ENCODE measurements at places on chromosomes 6 and 20.
A peak's percentile ranks its signal among the peaks of the same experiment; 100 is the strongest.

DNA sequence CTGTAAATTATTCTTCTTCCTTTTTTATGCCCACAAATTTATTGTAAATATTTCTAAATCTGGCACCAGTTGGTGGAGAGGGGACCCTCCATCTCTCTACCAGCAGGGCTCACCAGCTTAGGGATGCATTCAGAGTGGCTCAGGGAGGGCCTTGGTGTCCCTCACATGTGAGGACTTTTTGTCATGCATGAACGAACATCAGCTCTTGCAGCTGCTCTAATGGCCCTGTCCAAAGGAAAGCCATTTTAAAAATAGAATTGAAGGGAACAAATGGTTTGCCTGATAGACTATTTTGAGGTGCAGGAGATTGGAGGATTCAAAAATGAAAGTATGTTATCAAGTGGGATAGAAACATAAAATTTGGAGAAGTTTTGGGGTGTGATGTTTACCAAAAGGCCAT lies 37.5 kb upstream of the KLHL31 start:
- no peak for DNase-seq

GRCh38 chr20:33835615-33836172 lies 24.5 kb downstream of the CHMP4B start:
- DNase-seq: no peak

DNA sequence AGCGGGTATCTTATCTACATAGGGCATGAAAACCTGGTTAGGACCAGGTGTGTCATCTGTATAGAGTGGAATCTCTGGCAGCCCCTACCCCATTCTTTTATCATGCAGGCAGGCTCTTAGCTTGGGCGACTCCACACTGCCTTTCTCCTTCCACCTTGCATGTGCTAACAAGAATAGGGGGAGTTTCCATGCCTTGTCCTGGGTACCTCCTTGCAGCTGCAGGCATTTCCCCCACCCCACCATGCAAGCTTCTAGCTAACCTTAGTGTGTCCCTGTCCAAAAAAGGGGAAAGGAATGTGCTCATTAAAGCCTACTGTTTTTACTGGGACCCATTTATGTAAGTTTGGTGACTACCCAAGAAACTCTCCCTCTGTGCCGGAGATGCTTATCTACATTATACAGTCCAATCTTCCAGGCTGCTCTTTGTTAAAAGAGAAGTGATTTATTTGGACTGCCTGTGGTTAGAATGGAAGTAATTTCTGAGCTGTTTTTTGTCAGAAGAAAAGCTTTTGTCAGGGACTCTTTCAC lies 10.5 kb upstream of the CEP43 start:
- no peak for DNase-seq

DNA sequence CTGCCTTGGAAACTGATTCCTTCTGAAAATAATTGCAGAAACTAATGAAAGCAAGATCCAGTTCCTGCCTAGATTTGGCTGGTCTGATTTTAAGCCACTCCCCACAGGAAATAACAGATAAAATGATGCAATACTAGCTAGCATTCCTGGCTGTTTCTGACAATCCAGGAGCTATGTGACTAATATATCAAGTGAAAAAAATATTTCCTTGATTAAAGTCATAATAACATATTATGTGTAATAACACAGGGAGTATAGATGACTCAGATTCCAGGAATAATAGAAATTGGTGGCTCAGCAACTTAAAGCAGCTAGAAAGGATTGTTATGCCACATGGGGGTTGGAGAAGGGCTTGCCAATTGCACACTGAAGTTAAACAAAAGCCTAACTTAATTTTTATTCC lies 182.7 kb upstream of the SALL4 start:
- DNase-seq: peak; percentile 96

GRCh38 chr6:158667360-158667981 lies 17.6 kb downstream of the SYTL3 start:
- DNase-seq: no peak

- no peak for DNase-seq
Observed at GRCh38 chr6:45658958-45659357, 281.2 kb upstream of the SUPT3H start.

- DNase-seq: no peak
Observed at GRCh38 chr20:38905375-38905774, 20.8 kb upstream of the FAM83D start.

- DNase-seq: peak; percentile 79
Observed at GRCh38 chr6:106546691-106547414, 82.4 kb downstream of the RTN4IP1 start.

DNA sequence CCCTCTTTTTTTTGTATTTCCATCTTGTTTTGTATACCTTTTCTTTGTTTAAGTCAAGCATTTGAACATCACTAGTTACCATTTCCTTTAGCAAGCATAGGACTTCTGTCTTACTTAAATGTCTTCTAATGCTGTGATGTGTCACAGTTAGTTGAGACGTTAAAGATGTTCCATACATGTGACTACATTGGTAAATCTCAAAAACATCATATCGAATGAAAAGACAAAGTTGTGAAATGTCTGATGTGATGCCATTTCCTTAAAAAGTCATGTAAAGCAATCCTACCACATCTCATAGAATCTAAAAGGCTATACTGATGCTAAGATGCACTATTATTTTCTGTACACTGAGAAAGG lies 26.8 kb downstream of the SLC16A10 start:
- DNase-seq: no peak

DNA sequence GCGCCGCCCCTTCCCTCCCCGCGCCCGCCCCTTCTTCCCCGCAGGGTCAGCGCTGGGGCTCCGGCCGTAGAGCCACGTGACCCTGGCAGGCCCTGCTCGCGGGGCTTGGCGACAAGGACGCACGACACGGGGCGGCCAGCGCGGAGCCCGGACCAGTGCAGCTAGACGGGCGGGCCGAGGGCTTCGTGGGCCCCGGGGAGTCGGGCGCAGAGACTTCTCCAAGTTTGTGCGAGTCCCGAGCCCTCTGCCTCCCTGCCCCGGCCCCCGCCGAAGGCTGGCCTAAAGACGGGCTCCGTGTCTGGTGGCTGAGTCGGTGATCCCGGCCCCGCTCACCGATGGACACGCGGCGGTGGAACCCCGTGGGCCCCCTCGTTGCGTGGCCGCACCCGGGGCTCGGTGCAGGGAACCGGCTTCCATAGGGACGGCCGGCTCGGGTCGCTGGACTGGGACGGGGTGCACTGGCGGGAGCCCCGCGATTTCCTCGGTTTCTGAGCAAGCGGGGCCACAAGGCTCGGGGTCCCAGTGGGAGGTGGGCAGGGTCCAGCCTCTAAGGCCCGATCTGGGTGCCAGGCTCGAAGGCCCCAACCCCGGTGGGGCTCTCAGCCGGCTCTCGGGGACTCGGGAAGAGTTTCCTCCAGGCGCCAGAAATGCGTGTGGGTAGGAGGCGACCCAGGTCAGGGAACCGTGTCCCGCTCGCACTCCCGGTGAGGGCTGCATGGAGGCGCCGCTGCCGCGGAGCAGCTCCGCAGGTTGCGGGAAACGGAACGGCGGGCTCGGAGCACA lies 452 bp upstream of the GATA5 start:
- DNase-seq: no peak

GRCh38 chr6:121879149-121879548 lies 443.7 kb downstream of the GJA1 start:
- peak; percentile 77 for DNase-seq

GRCh38 chr20:47677635-47678453 lies 107.4 kb downstream of the SULF2 start:
- DNase-seq: no peak

DNA sequence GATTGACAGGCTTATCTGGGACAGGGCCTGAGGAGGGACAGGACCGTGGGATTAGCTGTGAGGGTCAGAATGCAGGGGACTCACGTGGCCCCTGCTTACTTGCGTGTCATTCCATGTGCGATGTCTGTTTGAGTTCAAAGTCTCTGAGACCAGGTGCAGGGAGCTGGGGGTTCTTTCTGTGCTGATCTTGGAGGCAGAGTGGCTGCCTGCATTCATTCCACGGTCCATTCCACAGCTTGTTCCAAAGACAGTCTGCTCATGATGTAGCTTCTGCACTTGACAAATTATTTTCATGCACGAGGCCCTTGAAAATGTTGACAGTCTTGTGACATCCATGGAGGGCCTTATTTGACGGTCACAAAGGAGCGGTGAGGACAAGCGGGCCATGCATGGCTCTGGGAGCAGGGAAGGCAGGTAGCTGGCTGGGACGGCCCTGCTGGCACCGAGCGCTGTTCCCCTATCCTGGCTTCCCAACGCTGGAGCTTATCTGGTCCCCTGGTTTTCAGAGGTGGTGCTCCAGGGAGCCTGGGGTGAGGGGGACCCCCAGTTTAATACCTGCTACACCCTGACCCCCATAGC lies 156.3 kb upstream of the RNF24 start:
- DNase-seq: no peak

DNA sequence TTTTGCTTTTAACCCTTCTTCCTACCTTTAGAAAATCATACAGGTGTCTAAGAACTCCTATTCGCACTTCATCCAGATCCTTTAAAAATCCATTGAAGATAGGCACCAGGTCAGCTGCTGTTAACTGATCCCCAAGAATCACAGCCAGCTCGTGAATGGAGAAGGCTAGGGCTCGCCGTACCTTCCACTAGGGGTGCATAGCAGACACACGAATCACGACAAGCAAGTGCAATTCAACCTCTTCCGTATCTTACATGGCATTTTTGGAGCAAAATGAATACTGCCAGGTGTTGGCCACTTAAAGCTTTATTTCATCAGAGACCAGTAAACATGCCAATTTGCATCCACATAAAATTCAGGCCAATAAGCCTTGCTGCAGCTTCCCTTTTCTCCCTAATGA lies 10.8 kb upstream of the ANKRD60 start:
- DNase-seq: no peak

DNA sequence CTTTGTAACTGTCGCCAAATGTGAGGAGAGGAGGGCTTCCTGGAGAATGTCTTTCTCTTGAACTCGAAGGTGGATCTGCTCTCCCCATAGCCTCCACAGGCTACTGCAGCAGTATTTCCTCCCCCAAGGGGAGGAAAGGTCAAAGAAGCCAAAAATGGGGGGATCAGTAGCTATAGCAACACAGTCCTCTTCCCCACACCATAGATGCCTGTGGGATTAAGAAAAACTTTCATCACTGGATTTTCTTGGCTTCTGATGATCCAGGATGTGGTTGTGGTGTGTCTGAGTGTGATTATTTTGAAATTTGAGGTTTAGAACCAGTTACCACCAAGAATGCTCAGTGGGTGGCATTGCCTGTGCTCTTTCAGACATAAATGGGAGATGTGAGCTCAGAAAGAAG lies 140.1 kb upstream of the SPACA1 start:
- DNase-seq: peak; percentile 21

DNA sequence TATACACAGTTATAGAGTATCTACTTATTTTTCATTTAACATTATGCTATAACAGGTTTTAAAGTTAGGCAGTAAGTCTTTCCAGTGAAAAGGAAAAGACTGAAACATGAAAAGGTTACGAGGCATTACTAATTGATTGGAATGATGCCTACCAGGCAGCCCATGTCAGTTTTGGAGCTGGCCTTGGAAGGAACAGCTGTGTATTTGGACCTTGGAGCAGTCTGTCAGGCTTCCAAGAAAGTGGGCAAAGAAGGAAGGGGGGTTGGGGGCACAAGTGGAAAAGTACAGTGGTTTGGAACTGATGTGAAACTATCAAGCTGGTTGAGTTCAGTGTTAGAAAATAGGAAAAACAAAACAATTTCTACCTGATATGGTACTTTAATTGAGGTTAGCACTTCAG lies 41.7 kb downstream of the SLC16A10 start:
- DNase-seq: no peak

DNA sequence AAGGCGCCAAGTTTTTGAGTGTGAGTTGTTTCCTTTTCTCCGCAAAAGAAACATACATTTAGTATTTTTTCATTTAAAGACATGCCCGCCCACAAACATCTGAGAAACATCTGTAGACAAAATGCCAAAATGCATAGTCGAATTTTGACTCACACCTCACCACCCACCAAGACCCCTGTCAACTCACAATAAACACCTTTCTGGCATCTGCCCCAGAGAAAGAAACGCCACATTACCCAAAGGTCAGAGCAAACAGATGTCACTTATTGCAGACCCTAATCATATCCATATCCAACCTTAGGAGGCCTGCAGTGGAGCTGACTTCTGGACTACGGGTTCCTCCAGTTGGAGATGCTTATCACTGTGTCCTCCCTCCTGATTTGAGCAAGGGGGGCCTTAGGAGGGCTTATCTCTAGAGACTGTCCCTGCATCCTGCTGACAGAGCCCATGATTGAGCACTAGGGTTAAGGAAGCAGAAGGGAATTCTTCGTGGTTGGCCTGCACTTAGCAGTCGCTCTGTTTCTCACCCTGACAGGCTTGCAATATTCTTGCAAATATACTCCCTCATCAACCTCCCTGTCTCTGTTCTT lies 90.5 kb upstream of the TBX18 start:
- DNase-seq: no peak

- DNase-seq: no peak
Observed at GRCh38 chr20:61734733-61735502, 330.8 kb downstream of the TAF4 start.

DNA sequence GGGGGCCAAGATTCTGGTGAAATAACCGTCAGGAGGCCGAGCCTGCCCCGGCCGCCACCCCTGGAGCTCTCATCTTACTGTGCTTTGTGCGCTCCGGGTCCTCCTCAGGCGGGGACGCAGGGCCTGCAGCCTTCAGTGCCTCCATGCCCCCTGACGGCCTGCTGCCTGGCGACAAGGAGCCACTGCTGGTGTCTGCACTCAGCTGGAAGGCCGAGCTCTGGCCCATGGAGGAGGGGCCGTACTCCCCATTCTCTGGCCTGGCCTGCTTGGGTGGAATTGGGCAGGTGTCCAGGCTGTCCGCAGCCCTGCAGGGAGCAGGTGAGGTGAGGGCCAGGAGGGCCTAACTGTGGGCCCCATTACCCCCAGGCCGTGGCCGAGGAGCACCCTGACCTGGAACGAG lies 5.3 kb downstream of the ZNF512B start:
- no peak for DNase-seq

GRCh38 chr6:43275801-43276576 lies 22.1 kb upstream of the SLC22A7 start:
- no peak for DNase-seq

- DNase-seq: no peak
Observed at GRCh38 chr20:7710440-7710839, 229.8 kb downstream of the HAO1 start.

- peak; percentile 8 for DNase-seq
Observed at GRCh38 chr6:135251498-135252441, 70.7 kb downstream of the MYB start.

GRCh38 chr20:24368253-24368652 lies 101.2 kb upstream of the SYNDIG1 start:
- no peak for DNase-seq

DNA sequence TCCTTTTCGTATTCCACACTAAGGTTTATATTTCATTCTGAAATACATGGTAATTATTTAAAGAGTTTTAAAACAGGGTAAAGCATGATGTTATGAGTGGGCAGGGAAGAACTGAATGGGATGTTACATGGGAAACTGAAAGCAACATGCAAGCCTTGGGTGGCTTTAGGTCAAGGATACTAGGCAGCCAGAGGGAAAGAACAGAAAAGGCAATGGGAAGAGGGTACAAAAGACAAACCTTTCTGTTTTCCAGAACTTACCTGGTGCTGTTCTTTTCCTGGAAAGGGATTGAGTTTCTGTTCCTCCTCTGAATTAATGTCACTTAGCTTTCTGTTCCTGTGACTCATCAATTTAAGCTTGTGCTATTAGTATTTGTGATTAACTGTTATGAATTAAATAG lies 71.2 kb upstream of the SMIM8 start:
- no peak for DNase-seq

GRCh38 chr6:125203395-125203794 lies 49.8 kb downstream of the TPD52L1 start:
- peak; percentile 28 for DNase-seq
